ENCODE measurements at places on chromosomes 2 and 18.

DNA sequence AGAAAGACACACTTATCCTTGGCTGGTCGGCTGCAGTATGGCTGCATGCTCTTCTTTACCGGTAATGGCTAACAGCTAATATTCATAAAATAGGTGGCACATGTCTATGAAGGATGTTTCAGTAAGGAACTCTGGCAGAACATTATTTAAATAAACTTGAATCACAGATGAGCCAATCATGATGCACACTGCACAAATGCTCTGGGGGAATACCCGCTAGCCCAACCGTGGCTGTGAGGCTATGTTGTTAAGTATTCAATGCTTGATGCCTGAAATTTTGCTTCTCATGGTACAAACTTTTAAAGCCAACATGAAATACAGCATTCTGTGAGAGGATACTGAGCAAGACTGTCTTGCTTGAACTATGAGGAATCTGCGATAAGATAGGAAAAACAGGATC lies 505.8 kb downstream of the ZEB2 start:
- DNase-seq = no peak

DNA sequence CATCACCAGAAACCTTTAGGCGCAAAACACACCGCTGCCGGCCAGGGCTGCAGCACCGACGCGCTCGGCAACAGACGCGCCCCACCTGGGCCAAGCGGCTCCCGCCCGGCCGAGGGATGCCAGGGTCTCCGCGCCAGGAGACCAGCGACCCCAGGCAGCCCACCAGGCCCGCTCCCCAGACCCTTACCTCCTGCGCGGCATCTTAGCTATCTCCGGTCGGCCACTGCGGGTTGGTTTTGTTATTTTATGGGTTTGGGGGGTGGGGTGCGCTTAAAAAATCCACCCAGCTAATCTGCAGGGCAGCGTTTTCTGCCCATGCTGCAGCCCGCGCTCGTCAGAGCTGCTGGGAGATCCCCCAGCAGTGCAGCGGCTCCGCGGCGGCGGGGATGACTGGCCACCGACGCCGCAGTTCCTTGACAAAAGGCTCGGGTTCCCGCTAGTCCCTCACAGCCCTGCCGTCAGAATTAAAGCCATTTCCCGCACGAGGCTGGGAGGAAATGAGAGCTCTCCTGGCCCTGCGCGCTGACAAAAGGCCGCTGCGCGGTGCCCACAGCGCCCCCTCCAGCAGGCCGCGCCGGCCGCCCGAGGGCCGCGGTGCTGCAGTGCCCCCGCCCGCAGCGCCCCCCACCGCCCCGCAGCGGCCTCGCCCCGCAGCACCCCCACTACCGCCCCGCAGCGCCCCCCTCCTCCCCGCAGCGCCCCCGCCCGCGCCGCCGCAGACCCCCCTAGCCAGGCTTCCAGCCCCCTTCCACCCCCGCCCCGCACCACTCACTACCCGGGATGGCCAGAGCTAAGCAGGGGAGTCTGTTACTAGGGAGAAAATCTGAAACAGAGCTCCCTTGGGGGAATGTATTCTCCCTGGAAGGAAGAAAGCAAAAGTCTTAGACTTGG lies at the start of gene ADD2:
Gene ADD2, minus strand, starts transcription at position 502 of the 891 bp plus-strand sequence. CDS start 61,792 bp downstream, outside the sequence.
- peak; percentile 38 for DNase-seq

DNA sequence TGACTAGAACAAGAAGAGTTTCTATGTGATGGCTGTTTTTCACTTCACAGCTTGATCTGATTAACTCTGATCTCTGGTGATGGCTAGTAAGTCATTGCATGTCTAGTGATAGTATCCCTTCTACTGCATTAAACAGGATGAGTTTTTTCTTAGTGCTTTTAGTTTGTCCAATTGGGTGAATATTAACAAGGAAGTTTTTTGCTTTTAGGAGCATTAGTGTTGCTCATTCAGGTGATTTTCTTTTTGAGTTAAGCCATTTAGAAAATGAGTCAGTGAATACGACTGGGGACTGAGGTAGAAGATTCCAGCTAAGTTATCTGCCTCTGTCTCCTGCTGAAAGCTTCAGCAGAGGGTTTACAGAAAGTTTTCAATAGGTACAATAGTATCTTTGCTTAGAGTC lies 306.7 kb downstream of the PIK3C3 start:
- no peak for DNase-seq

DNA sequence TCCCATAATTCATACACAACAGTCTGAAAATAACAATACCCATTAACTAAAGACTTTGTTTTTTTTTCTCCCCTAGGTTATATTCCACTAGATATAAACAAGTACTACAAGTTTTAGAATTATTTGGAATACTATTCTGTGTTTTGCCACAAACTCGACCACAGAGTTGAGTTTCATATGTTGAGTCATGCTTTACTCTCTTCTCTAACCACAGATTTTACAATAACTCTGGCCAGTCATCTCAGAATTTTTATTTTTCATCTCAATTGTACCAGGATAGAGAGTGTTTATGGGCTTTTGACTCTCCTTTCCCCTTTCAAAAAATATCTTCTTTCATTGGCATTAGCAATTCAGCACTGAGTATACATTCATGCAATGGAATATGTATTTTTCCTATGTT lies 348.7 kb upstream of the GALNT5 start:
- no peak for DNase-seq

All from NCI-H1105 (cell line).